Left hindlimb (tissue), 1 donor: ENCODE measurements at places on chromosomes 3 and 15.
A peak's percentile ranks its signal among the peaks of the same experiment; 100 is the strongest.

GRCh38 chr15:57559875-57560274 lies 31.8 kb upstream of the MYZAP start:
- no peak for DNase-seq

- no peak for DNase-seq
Observed at GRCh38 chr3:186682812-186683211, 17.0 kb downstream of the HRG start.

GRCh38 chr3:11924518-11924917 lies 77.8 kb upstream of the TAMM41 start:
- DNase-seq: no peak

GRCh38 chr3:103906304-103906703 lies 1460.4 kb upstream of the ALCAM start:
- DNase-seq: no peak

- DNase-seq: no peak
Observed at GRCh38 chr3:8931342-8931741, 31.9 kb downstream of the RAD18 start.

DNA sequence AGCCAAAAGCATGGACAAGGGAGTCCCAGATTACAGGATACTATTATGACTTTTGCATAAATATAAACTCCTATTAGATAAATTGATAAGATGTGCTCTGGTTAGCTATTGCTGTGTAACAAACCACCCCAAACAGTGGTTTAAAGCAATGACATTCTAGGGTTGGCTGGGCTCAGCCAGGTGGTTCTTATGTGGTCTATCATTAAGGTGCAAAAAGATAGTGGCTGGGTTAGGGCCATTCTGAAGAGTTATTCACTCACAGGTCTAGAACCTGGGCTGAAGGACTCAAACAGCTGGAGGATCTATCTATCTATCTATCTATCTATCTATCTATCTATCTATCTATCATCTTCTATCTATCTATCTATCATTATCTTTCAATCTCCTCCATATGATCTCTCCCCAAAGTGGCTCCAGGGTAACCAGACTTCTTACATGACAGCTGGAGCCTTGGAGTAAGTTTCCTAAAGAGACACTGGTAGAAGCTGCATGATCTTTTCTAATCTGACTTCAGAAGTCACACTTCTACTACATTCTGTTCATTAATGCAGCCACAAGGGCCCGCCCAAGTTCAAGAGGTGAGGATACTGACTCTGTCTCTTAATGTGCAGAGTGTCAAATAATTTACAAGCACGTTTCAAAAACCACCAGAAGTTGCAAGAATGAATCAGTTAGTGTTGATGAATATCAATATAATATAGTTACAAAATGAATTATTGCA lies 74.9 kb upstream of the XCR1 start:
- DNase-seq: no peak

GRCh38 chr3:11381141-11381540 lies 108.9 kb downstream of the ATG7 start:
- no peak for DNase-seq

DNA sequence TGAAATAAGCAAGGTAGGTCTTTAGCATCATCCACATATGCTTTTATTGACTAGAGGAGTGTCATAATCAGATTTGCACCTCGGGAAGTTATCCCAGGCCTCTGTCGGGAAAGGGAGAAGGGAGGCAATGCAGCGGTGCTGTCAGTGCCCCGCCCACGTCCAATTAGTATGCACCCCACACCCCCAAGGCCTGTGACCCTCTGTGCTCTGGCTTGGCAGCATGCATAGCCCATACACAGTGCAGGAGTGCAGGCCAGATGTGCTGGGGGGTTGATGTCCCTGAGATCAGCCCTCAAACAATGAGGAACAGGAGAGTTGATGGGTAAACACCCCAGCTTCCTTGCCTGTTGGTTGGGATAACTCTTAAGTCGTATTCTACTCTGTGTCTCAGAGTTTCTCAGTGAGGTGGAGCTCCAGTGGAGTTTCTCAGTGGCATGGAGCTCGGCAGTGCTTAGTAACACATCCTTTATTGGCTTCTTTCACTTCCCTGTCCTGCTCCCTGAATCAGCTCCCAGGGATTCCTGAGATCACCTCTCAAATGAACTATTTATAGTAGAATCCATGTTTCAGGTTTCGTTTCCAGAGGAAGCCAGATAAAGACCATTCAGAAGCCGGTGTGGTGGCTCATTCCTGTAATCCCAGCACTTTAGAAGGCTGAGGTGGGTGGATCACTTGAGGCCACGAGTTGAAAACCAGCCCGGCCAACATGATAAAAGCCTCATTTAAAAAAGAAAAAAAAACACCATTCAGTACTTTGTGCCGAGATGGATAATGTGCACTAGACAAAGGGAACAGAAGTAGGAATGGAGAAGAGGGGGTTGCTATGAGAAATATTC lies 26.7 kb upstream of the NDUFB4 start:
- DNase-seq: no peak

- no peak for DNase-seq
Observed at GRCh38 chr3:13299531-13300155, 120.5 kb downstream of the NUP210 start.

GRCh38 chr3:109806929-109807328 lies 469.6 kb upstream of the DPPA4 start:
- DNase-seq: no peak

- DNase-seq: no peak
Observed at GRCh38 chr3:44883213-44883955, 9.0 kb downstream of the TGM4 start.

DNA sequence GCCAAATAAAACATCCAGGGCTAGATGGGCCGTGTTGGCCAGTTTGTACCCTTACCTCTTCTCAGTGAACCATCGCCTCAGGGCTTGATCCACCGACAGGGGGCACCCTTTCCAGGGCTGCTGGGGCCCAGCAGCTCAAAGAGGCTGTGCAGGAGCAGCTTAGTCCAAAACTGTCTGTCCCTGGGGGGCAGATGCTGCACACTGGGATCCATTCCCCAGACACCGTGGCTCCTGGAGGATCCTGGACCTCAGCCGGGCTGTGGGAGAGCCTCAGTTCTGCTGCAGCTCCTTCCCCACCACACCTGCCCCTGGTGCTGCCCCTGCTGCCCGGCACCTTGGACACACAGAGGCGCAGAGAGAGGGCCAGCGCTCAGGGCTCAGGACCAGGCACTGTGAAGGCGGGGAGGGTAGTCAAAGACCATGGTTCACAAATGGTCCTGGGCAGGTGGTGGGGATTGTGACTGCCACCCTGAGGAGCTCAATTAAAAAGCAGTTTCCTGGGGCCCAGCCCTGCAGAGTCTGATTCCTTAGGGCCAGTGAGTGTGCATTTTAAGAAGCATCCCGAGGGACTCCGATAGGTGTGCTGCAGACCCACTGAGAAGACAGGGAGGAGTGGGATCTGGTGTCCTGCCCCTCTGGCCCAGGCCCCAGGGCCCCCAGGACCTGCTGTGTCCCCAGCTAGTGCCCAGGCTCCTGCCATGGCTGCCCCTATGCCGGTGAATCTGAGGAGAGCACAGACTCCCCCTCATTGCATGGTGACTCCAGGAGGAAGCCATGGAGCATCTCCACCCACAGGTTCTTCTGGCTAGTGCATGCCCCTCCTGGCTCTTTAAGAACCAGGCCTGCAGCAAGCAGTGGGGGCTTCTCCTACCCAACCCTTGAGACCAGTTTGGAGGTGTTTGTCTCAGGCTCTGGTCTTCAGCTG lies 86.5 kb upstream of the PRR20G start:
- DNase-seq: no peak

DNA sequence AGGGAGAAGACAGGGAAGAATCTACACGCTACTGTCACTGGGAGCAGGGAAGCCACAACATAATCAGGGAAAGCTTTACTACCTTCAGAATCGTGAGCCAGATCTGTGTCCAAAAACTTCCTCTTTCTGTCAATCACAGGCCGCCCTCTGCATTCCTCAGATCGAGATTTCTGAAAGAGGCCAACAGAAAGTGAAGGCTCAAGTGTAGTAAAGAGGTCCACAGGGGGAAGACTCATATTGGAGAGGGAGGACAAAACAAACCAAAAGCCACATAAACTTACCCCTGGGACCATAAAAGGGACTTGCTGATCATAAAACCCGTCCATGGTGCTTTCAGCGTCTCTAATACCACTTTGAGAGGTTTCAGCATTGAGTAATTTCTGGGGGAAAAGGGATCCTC lies 3.3 kb downstream of the ETV5 start:
- DNase-seq: no peak

- no peak for DNase-seq
Observed at GRCh38 chr3:279325-279724, 82.8 kb downstream of the CHL1 start.

- DNase-seq: peak; percentile 60
Observed at GRCh38 chr3:52834871-52835501, at the start of gene MUSTN1. MUSTN1 (minus strand) TSS chr3:52835019; CDS start chr3:52834948, 71 bp downstream.

DNA sequence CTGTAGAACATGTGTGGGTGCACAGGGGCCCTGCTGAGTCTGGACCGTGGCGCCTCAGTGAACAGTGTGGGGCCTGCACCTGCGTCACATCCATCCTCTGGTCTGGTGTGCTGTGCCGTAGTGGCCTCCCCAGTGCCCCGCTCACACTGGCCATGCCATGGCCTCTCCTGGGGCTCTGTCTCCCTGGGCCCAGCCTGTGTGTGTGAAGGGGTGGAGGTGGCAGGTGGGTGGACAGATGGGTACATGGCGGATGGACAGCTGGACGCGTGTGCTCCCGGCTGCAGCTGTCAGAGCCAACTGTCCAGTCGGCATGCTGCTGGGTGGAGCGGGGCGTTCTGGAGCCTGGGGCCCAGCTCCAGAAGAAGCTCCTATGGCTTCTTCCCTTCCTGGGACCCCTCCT lies 17.8 kb downstream of the PLXNA1 start:
- no peak for DNase-seq

DNA sequence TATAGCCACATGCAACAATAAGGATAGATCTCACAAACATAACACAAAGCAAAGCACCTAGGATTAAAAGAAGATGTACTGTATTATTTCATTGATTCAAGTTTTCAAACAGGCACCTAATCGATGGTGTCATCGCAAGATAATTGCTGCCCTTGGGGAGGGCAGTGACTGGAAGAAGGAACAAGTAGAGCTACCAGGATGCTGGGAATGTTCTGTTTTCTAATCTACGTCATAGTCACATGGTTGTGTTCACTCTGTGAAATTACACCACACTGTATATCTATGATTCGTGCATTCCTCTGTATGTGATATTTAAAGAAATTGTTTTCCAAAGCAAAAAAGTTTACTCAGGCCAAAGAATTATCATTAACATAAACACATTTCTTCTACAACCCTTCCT lies 236.6 kb downstream of the FGF12 start:
- no peak for DNase-seq

- no peak for DNase-seq
Observed at GRCh38 chr3:64384561-64384960, 159.3 kb upstream of the PRICKLE2 start.

- no peak for DNase-seq
Observed at GRCh38 chr15:33296050-33296449, 14.7 kb upstream of the RYR3 start.

DNA sequence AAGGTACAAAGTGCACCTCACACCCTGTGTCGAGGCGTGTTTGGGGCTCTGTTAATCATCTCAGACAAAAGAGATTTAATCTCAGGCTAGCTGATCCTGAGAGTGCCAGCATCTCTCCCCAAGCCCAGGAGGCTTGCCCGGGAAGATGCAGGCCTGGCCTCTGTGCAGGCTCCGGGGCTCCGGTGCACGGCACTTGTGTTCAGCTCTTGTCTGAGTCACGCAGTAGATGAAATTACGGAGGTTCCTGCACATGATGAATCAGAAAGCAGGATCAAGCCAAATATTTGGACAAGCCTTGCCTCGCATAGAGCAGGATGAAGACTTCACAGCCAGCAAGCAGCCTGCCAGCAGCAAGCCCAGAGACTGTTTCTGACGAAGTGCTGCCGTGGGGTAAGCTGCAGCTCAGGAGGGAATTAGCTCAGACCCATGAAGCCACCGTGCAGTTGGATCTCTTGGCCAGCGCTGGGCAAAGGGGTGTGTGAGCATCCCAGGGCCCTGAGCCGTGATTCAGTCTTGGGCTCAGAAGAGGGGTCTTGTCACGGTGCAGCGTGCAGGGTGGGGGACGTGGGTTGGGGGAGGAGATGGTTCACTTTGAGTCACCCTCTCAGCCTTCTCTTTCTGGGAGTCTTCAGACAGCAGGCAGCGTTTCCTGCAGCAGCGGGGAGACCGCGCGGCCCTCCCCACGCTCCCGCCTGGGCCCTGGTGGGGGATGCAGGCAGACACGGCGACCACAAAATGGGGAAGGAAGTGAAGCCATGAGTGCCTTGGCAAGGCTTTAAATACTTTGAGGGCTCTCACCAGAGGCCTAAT lies 89.2 kb upstream of the MEF2A start:
- DNase-seq: peak; percentile 73

- peak; percentile 16 for DNase-seq
Observed at GRCh38 chr3:46478341-46478740, 13.6 kb upstream of the LTF start.

DNA sequence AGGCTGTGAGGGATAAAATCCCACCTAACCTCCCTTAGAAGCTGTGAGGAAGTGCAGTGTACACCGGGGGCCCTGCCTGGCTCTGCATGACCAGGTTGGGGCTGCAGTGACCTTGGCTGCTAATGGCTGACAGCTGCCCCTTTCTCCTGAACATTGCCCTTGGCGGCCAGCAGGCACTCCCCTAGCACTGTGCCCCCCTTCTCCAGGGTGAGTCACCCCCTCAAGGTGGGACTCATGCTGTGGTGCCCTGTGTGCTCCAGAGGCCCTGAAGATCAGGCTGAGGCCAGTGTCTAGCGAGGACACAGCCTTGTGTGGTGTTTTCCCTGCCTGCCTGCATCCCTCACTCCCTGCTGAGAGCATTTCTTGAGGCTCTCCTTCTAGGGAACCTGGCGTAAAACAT lies 21.0 kb upstream of the FGD5 start:
- no peak for DNase-seq

GRCh38 chr3:107206141-107206540 lies 171.1 kb upstream of the CCDC54 start:
- DNase-seq: no peak

DNA sequence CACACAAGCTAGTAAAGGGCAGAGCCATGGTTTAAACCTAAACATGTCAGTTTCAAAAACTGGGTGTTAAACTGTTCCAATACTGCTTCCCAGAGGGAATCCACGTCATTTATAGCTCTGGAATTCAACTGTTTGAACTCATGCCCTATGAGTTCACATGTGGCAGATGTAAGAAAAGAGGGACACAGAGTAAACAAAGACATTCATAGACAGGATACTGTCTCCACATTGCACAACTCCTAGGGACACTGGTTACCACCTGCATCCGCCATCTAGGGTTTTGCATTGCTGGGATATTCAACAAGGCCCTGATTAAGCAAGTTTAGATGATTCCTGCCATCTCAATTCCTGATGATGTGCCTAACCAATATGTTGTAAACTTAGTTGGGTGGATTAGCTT lies 134.1 kb upstream of the COL8A1 start:
- no peak for DNase-seq

GRCh38 chr3:12897381-12898289 lies 56.3 kb upstream of the RPL32 start:
- DNase-seq: no peak

DNA sequence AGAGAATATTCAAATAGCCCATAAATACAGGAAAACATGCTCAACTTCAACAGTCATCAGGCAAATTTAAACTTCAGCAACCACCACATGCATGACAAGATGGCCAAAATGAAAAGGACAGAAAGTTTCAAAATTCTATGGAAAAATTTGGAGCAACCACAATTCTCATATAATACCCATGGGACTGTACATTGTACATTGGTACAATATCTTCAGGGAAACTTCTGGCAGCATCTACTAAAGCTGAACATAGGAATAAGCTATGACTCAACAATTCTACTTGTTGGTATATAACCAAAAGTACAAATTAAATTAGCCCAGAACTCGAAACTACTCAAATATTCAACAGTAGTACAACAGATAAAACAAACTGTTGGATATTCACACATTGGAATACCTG lies 847.6 kb downstream of the TBL1XR1 start:
- no peak for DNase-seq
